ENCODE measurements at places on chromosomes 16 and 17.

- DNase-seq, result no peak
Observed at GRCh38 chr16:21626659-21627277, 25.6 kb downstream of the IGSF6 start.

GRCh38 chr16:28312327-28312726 is 20.0 kb downstream of the SBK1 start:
- no peak for DNase-seq

- DNase-seq, result no peak
Observed at GRCh38 chr16:81921843-81922584, 89.3 kb downstream of the SDR42E1 start.

- no peak for DNase-seq
Observed at GRCh38 chr16:4152267-4152666, 36.0 kb upstream of the ADCY9 start.

GRCh38 chr17:35536664-35537171 is 760 bp downstream of the SLFN12L start:
- no peak for DNase-seq

DNA sequence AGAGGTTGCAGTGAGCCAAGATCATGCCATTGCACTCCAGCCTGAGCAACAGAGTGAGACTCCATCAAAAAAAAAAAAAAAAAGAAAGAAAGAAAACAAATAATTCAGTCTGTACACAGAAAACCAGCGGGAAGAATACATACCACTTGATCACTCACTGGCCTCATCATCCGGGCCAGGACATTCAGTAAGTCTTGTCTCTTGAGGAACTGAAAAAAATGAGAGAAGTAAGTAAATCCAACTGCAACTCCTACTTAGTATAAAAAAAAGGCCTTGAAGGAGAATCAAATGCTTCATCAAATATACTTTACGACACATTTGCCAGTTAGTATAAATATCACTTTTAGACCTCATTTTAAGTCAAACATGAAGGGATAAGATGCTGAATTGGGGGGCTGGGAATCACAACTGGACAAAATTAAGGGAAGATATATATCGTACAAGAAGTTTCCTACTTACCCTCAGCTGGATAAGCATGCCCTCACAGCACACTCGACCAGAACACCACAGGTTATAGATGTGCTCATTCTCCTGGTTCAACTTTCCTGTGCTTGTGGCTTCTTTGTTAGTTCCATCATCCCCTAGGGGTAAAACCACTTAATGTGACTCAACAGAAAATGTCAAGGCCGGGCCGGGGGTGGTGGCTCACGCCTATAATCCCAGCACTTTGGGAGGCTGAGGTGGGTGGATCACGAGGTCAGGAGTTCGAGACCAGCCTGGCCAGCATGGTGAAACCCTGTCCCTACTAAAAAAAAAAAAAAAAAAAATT is 12.4 kb downstream of the CCDC47 start:
- no peak for DNase-seq

DNA sequence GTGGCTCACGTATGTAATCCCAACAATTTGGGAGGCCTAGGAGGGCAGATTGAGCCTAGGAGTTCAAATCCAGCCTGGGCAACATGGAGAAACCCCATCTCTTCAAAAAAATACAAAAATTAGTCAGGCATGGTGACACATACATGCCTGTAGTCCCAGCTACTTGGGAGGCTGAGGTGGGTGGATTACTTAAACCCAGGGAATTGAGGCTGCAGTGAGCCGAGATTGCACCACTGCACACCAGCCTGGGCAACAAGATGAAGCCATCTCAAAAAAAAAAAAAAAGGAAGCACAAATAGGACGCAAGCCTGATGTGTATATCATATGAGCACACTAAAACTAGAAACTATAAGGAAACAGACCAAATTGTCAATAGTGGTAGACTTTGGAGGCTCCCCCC is 17.1 kb upstream of the FLCN start:
- DNase-seq, result no peak

DNA sequence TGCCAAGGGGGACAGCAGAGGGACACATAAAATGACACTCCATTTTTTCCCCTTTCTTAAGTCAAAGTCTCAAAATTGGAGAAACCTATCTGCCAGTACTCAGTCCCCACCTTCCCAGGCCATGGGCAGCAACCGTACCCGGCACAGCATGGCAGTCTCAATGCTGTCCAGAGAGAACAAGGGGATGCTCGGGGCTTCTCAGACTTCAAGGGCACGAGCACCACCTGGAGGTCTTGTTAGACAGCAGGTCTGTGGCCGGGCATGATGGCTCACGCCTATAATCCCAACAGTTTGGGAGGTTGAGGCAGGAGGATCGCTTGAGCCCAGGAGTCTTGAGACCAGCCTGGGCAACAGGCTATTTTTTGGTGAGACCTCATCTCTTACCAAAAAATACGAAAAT is 3.2 kb downstream of the DNAH17 start:
- no peak for DNase-seq

GRCh38 chr16:7953360-7953759 is 620.7 kb downstream of the RBFOX1 start:
- no peak for DNase-seq

DNA sequence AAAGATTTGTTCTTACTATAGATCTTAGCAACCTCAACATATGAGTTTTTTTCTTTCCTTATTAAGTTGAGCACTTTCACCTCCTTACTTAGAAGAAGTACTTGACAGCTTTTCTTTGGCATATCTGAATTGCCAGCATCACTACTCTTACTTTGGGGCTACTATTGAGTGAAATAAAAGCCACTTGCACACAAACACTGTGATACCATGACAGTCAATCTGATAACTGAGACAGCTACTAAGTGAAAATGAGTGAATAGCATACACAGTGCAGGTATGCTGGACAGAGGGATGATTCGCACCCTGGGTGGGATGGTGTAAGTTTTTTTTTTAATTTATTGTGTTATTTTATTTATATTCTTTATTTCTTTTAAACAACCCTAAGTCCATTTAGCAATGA is 13.5 kb upstream of the TENT4B start:
- DNase-seq, result no peak

DNA sequence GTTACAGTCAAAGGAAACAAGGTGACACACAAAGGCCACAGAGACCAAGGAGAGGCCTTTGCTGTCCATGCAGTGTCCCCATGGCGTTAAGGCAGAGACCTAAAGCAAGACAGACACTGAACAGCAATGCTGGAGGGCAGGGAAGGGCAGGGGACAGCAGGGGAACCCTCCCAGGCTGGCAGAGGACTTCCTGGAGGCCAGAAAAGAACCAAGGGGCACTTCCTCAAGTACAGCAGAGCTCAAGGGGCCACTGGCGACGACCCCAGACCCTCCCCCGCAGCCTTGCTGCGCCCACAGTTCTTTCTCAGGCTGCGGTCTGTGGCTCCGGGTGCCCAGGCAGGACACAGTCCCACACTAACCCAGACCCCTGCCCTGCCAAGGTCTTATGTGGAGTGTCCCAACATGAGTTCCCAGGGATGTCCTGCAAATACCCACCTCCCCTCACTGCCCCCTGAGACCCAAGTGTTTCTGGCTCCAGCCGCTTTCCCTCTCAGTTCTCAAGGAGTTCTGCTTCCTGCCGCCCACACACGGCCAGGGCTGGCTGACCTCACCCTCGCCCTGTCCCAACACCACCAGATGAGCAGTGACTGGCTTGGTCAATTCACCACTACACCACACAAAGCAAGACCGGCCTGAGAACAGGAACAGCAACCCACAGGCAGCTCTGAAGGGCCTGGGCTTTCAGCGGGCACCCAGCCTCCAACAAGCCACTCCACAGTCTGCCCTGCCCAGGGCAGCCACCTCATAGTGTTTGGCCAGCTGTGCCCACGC is 4.2 kb downstream of the CLCN7 start:
- DNase-seq, result no peak

DNA sequence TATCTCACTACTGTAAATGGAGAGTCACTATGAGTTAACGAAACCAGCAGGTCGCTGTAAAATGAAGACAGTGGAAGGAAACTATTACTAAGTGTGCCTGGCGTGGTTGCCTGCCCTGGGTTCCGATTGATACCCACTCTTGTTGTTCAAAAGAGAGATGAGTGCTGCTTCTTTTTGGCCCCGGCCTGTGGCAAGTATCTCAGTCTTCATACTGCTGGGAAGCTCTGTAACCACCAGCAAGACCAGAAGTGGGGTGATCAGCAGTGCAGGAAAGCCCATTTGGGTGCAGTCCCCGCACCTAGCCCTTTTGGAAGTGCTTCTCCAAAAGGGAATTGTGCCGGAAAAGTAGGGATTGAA is 104.5 kb downstream of the SNX29 start:
- no peak for DNase-seq

DNA sequence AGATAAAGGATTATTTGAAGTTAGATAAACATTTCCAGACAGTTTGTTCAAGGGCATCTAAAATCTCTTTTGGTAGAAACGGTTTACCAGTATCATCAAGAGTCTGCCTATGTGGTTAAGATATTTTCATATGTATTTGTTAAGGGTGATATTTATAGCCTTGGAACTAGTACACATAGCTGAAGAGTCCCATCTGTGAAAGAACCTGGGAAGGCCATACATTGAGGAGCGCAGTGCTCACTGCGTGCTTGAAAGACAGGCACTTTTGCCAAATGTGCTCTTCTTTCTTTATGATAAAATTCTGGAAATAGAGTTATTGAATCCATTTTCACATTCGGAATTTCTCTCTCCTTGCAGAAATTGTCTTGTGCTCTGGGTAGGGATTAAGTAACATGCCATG is 7.7 kb downstream of the IGSF6 start:
- DNase-seq, result no peak

- DNase-seq, result peak; percentile 60
Observed at GRCh38 chr17:18182978-18183333, 672 bp upstream of the ALKBH5 start.

DNA sequence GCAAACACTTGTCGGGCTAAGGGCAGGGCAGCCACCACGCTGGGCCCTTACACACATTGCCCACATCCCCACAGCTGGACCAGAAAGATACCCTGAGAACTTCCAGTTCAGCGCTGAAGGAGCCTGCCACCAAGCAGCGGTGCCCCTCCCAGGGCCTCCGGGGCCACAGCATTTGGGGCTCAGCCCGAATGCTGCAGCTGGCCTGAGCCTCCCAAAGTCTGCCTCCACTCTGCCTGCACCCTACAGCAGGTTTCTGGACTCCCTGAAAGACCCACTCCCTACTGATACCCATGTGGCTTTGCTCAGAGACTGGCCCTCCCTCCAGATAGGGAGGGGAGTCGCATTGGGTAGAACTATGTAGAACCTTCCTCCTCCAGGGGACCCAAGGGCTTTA is 1.5 kb downstream of the MCRIP1 start:
- no peak for DNase-seq

DNA sequence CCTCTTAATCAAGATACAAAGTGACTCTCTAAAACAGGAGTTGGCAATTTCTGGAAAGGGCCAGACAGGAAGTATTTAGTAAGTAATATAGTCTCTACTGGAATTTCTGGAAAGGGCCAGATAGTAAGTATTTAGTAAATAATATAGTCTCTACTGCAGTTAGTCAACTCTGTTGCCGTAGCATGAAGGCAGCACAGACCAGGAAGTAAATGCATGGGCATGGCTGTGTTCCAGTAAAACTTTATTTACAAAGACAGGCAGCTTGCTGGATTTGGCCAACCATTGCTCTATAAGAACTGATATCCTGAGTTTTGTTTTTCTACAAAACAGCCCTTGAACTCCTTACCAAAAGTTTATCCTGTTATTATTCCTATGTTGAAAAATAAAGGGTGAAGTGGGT is 16.9 kb downstream of the LDAF1 start:
- no peak for DNase-seq

- DNase-seq, result no peak
Observed at GRCh38 chr17:82036634-82037091, 834 bp downstream of the DCXR start.

GRCh38 chr16:67571981-67572431 is 9.7 kb downstream of the CTCF start:
- no peak for DNase-seq

GRCh38 chr17:77493238-77493820 is 352.6 kb downstream of the SEC14L1 start:
- no peak for DNase-seq

DNA sequence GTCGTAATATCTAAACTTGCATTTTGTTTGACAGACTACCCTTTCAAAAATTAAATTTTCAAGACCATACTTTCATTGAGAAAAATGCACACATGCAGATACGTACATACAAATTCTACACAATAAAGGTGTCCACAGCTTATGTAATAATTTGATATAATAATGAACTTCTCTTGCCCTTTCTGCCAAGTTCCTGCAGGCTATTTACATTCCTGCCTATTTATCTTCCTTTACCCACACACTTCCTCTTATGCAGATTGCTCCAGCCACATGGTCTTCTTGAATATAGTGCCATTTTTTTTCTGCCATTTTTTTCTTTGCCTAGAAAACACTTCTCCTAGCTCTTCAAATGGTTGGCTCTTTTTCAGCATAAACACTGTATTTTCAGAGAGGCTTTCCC is 826.9 kb upstream of the CDH8 start:
- DNase-seq, result no peak

- no peak for DNase-seq
Observed at GRCh38 chr17:69018022-69018615, 42.6 kb downstream of the ABCA9 start.

DNA sequence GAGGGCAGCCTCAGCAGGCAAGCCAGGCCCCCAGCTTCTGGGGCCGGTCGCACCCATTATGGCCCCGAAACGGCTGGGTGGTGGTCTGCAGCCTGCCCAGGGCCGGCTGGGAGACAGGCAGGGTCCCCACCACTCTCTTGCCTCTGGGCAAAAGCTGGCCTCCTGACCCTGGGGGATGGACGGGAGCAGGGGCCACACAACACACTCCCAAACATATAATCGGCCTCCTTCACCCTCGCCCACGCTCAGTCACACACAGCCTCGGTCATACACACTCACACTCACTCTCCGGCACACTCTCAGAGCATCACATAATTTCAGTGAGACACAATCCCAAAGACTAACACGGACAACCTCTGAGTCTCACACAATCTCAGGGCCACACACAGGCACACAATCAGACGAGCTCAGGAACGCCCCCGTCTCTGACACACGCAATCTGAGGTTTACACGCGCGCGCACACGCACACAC is 589 bp downstream of the PEMT start:
- no peak for DNase-seq

DNA sequence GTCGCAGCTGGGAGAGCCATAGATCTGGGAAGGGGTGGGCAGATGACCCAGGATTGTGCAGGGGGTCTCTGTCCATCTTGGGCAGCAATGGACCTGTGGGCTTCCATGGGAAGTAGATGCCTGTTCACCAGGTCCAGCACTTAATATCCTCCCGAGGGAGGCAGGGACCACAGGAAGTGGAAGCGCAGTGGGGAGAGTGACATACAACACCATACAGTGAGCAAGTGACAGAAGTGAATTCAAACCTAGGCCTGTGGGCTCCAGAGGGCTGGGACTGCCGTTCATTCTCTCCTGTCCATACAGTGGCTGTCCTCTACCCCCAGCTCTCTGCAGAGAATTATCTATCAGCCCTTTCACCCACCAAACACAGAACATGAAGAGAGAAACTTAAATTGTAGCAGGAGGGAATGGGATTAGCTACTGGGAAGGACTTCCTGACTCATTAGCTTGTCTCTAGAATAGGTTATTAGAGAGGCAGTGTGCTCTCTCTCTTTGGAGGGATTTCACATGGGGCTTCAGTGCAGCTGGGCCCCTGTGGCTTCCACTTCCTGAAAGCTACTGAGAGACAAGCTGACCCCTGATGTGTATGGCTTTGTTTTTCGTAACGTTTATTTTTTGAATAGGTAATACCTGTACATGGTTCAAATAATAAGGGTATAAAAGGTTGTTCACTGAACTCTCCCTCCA is 13.1 kb upstream of the SEZ6 start:
- no peak for DNase-seq

- DNase-seq, result no peak
Observed at GRCh38 chr17:30091771-30092170, 24.8 kb upstream of the NSRP1 start.
